HepG2 (cell line): ENCODE measurements at places on chromosomes 11 and 22.

DNA sequence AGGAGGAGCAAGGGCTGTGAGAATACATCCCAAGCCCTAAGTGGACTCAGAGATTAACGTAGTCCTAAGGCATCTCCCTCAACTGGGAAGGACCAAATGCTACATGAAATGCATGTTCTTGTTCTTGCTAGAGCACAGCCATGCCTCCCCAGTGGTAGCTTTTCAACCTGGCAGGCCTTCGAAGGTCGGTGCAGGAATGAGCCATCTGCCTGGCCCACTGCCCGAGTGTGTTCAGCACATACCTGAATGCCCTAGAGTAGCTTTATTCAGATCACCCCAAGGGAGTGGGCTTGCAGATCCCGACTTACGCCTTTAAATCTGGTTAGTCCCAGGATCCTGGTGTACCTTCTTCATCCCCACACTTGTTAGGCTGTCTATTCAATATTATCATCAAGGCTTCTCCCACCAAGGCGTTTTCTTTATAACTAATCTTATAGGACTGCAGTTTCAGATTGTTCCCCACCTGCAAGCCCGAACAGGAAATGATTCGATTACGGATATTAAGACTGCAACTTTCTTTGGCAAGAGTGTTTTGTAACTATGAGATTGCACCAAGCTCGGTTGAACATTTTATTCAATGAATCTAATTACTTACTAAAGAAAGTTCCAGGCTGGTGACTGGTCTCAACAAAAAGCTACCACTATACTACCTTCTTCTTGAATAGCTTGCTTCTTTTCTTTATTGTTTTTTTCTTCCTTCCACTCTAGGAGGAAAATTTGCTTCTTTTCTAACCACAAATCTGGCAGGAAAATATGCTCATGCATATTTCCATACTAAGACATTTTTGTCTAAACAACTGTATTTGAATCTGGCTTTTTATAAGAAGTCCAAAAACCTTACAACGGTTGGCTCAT is 115.6 kb downstream of the SGSM3 start:
- no peak overlapping the region for H3K27ac ChIP-seq
- H3K27me3 ChIP-seq = no peaks in the 10 kb centered on the region
- H3K4me3 ChIP-seq = no peak overlapping the region
- no peak for DNase-seq

GRCh38 chr11:35243774-35244173 is 104.8 kb downstream of the CD44 start:
- H3K27me3 ChIP-seq = no peaks in the 10 kb centered on the region
- no peak overlapping the region for H3K4me3 ChIP-seq
- no peak overlapping the region for H3K27ac ChIP-seq

- no peaks in the 10 kb centered on the region for H3K36me3 ChIP-seq
- DNase-seq = no peak
- no peak overlapping the region for H3K27ac ChIP-seq
- H3K4me3 ChIP-seq = no peak overlapping the region
Measured at GRCh38 chr22:49136041-49136815, 691.4 kb downstream of the BRD1 start.

- peaks cover 50% of the 10 kb centered on the region for H3K4me1 ChIP-seq
- H3K27me3 ChIP-seq = peaks cover 2% of the 10 kb centered on the region; the same call in 1 of the 2 replicates
- no peak for DNase-seq
- H3K4me3 ChIP-seq = no peak overlapping the region
Measured at GRCh38 chr11:67079065-67079705, 22.5 kb downstream of the RHOD start.

DNA sequence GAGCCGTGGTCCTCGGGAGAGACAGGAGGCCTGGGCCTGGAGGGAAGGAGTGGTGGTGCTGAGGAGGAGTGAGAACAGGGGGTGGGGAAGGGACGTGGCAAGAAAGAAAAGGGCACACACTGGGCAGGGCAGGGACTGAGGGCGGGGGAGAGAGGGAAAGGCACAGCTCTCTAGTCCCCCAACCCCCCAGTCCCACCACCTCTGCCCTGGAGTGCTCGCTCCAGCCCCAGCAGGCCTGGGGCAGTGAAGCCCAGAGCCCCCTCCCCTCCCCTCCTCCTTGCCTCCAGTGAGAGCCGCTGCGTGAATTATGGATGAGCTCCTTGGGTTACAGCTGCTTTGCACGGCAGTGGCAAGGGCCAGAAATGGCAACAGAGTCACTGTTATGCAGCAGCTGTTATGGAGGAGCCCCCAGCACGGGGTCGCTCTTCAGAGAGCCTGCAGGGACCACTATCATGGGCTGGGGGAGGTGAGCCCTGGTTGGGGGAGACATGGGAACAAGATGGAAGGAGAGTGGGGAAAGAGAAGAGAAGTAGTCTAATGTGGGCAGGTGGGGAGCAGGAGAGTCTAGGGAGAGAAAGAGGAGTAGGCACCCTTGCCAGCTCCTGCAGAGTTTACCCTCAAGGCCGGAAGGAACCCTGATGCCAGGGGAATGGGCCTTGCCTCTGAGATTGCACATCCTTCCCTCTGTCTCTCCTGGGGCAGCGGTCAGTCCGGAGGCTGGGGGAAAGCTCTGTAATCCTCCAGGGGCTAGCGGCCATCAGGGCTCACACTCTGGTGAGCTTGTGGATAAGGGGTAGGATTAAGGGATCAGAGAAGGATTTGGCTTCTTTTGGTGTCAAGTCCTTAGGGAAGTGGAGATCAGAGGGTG is 3.6 kb downstream of the RTN4RL2 start:
- no peak overlapping the region for H3K4me3 ChIP-seq
- no peak overlapping the region for H3K27ac ChIP-seq
- H3K27me3 ChIP-seq = peaks cover 11% of the 10 kb centered on the region

GRCh38 chr11:36385121-36385970 is 89.3 kb downstream of the PRR5L start:
- DNase-seq = no peak
- H3K4me3 ChIP-seq = no peak overlapping the region
- no peak overlapping the region for H3K27ac ChIP-seq

DNA sequence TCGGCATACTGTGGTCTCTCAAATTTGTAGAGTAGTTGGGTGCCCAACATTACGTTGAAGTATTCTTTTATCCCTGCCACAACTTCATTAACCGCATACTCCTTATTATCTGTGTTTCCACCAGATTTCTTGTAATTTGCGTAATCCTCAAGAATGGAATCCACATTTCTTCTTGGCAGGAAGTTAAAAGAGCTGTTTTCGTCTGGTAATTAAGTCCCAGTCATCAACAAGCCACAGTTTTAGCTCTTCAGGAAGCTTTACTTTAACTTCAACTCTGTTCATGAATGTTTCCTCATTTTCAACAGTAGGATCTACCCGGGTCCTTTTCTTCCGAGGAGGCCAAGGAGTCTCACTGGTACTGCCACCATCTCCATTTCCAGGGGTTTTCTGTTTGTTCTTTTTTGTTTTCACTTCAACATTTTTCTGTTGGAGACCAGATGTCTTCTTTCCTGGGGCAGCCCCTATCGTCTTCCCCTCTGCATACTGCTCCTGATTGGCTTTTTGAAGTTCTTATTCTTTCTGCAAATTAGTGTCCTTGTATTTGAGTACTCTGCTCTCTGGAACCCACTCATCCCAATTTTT is 30.3 kb downstream of the PDE3B start:
- no peak overlapping the region for H3K27ac ChIP-seq
- 0 out of 3 replicates have a peak, but pooled peaks cover 3% of the 10 kb centered on the region for H3K36me3 ChIP-seq
- H3K27me3 ChIP-seq = no peaks in the 10 kb centered on the region
- no peak for DNase-seq
- H3K4me1 ChIP-seq = peaks cover 51% of the 10 kb centered on the region

GRCh38 chr22:49303061-49303735 is 524.5 kb downstream of the BRD1 start:
- H3K4me3 ChIP-seq = no peak overlapping the region
- peaks cover 73% of the 10 kb centered on the region; the same call in 2 of the 3 replicates for H3K27me3 ChIP-seq
- no peak overlapping the region for H3K27ac ChIP-seq

DNA sequence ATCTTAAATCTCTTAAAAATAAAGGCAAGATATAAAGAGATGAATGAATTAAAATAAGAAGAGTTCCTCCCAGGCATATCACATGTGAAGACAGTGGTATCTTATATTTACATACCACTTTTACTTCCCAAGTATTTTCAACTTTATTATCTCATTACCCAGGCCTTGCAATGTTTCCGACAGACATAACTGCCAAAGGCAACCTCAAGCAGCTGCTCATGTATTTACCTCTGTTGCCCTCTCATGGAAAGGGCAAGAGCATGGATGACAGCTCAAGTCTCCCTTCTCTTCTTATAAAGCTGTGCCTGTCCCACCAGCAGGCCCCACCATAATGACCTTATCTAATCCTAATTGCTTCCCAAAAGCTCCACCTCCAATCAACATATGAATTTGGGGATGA is 894.2 kb downstream of the NTM start:
- H3K27me3 ChIP-seq = no peaks in the 10 kb centered on the region
- no peak for DNase-seq
- no peak overlapping the region for H3K27ac ChIP-seq

DNA sequence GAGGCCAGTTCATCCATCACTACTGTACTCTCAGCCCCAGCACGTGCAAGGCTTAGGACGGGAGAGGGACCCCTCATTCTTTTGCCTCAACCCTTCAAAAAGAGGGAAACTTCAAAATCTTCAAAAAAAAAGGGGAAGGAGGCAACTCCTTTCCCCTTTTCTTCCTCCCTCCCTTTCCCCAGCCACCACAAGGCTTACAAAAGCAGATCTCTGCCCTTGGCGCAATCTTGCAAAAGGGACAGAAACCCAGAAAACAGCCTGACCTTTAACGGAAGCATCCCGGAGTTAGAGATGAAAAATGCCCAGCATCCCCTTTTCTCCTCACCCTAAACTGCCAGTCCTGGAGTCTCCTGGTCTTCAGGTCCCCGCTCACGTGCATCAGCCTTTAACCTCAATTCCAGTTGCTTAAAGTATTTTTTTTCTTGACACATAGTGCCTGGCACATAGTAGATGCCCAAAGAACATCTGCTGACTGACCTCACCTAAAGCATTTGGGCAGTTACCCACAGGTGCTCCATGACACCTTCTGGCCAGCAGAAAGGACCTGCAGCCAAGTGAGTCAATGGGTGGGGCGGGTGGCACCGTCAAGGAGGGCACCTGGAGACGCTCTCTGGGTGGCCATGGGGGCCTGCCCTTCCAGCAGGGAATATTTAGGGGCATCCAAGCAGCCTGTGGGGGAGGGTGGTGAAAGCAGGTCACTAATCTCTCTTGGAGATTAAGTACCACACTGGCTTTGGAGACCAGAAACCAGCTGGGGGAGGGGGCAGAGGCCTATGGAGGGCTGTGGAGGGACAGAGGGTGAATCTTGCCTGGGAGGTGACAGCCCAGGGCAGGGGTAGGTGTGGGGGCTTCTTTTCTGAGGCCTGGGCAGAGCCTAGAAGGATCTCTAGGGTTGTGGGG is 16.3 kb downstream of the NECTIN1 start:
- H3K36me3 ChIP-seq = no peaks in the 10 kb centered on the region
- peak overlapping the region; percentile 20; the same call in 1 of the 2 replicates for H3K4me3 ChIP-seq
- peak overlapping the region; percentile 45 for H3K27ac ChIP-seq
- H3K4me1 ChIP-seq = peaks cover 75% of the 10 kb centered on the region

DNA sequence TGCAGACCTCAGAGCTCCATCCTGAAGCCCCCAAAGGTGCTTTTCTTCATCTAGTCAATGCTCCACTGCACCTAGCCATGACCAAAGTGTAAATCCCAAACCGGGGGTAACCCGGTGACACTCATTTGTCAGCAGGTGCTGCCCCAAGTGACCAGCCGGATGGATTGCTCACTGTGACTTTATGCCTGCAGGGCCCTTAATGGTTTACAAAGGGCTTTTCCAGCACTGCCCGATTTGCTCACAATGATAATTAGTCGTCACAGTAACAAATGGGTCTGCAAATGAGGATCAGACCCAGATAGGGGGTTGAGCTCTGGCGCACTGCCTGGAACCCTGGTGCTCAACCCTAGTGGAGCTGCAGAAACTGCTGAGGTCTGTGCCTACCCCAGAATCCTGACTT is 45.7 kb upstream of the CD5 start:
- H3K27ac ChIP-seq = no peak overlapping the region
- no peak overlapping the region for H3K4me3 ChIP-seq
- H3K4me1 ChIP-seq = no peaks in the 10 kb centered on the region
- DNase-seq = no peak
- H3K27me3 ChIP-seq = peaks cover 2% of the 10 kb centered on the region

DNA sequence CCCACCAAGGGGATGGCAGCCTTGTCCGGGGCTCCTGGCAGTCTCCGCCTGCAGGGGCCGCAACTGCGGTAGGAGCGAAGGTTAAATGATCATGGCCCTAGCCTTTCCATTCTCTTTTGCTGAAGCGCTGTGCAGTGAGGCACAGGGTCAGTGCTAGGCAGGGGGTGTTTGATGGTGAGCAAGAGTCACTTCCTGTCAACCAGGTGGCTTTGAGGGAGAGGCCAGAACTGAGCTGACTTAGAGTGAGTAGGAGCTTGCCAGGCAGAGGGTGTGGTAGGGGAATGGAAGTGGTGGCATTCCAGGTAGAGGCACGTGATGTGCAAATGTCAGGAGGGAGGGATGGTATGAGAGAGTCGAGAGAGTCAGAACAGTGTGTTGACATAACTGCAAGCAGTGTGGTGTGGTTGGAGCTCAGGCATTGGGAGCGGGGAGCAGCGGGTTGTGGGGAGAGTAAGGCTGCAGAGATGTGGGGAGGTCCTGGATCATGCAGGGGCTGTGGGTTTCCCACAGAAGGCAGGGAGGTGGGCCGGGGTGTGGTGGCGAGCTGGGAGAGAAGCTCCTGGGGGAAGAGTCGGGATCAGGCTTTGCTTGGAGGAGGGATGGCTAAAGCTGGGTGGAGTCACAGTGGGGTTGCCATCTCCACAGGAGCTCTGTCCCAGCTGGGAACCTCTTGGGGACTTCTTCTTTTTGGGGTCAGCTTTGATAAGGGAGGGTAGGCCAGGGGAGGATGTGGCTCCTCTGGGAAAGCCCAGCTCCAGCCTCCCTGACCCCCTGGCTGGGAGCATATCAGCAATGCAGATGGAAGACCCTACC is 33.3 kb downstream of the AMPD3 start:
- H3K4me1 ChIP-seq = peaks cover 21% of the 10 kb centered on the region
- H3K36me3 ChIP-seq = no peaks in the 10 kb centered on the region
- H3K4me3 ChIP-seq = no peak overlapping the region
- DNase-seq = no peak

GRCh38 chr22:42855211-42855610 is 1.9 kb downstream of the ARFGAP3 start:
- peaks cover 2% of the 10 kb centered on the region; the same call in 1 of the 2 replicates for H3K36me3 ChIP-seq
- peak overlapping the region; percentile 95; the same call in 1 of the 2 replicates for H3K4me3 ChIP-seq
- no peak overlapping the region for H3K27ac ChIP-seq

DNA sequence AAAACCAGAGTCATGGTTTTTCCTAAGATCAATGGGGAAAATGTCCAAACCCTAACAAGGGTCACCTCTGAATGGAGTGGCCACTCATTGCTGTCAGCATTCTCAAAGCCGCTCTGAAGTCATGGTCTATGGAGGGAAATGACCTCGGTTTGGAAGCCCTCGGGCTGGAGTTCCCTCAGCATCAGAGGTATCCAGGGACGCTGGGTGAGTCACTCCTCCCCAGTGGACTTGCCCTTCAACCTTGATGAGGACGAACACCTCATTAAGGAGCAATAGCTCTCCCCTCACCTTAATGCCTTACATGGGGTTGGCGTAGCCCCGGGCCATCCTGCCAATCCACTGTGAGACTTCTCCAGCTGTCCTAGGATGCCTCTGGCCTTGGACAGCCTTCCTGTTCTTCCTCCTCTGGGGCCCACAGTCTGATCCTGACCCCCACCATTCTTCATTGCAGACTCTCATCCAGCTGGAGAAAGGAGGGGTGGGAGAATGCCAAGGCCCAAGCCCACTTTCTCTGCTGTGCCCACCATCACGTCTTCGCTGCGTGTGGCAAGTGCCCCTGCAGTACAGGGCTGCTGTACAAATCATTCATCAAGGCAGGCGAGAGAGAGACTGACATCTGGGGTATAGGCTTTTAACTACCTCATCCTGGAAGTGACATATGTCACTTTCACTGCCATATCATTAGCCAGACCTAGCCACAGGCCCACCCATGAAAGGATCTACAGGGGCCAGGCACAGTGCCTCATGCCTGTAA is 25.4 kb upstream of the MYH9 start:
- H3K27me3 ChIP-seq = no peaks in the 10 kb centered on the region
- no peak overlapping the region for H3K4me3 ChIP-seq
- peak overlapping the region; percentile 50 for H3K27ac ChIP-seq
- DNase-seq = peak; percentile 53
- H3K36me3 ChIP-seq = no peaks in the 10 kb centered on the region
